T-helper 2 cell treated with Interferon-gamma antibody and Interleukin-4, amounts not matched to agents 5 μg/mL and 100 μg/mL, for 36 hours (primary cell): ENCODE measurements at places on chromosomes 4 and X.

- no peak for DNase-seq
Observed at GRCh38 chr4:2142630-2143427, 83.7 kb downstream of the NAT8L start.

DNA sequence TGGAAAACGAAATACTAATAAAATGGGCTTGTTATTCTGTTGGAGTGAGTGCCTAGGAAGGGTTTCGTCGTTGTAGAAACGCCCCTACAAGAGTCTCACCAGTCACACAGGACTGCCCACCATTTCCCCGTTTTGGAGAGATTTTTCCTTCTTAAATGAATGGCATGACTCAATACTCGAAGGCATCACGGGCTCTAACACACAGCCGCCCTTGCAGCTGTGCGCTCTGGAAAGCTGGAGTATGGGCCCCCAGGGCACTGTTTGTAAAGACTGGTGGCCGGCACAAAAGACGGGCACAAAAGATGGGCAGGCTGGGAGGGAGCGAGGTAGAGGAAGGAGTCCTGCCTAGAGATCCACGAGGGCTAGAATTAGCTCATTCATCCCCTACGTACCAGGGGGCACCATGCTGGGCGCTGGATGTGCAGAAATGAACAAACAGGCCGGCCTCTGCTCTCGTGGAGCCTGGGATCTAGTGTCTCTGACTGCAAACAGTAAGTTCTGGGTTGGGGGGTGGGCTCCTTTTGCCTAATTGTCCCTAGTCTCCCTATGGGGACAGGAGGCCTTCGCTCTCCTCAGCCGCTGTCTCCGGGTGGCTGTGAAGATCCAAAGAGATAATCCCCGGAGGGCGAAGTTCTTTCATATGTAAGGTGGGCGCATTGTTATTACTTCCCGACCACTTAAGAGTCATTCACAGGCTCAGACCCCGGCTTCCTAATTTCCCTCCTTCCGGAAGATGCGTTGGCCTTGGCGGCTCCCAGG lies 1.0 kb upstream of the SFRP2 start:
- DNase-seq: no peak

DNA sequence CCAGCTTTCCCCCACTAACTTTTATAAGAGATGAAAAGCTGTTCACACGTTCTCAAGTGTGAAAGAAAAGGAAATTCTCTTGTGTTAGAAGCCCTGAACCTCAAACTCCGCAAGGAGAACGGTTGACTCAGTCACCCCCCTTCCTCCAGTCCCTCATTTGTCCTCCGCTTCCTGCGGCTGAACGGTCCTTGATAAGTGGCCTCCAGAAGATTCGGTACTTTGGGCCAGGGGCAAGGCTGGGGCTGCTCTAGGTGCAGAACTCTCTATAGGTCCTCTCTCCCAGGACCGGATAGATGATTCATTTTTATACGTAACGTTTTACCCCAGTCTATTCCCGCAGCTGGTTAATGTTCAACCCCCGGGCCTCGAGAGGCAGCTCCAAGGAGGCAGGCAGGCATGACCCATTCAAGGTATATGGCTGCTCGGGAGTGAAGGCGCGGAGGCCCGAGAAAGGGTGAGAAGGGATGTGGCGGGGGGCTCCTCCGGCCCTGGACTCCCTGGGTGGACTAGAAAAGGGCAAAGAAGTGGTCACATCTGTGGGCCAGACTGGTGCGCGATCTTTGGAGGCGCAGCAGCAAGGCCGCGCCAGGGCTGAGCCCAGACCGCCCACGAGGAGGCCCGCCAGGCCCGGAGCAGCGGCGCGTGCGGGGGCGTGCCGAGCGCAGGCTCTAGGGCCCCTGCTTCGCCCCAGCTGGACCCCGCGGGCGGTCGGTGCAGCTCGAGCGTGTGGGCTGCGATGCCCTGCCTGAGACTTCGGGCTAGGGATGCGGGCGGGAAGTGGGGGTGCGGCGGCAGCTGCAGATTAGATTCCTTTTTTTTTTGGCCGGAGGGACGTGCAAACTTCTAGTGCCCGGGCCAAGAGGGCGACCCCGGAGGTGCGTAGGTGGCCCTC lies 11.7 kb downstream of the PITX2 start:
- no peak for DNase-seq

GRCh38 chrX:134419784-134420183 lies 40.2 kb upstream of the HPRT1 start:
- DNase-seq: no peak

DNA sequence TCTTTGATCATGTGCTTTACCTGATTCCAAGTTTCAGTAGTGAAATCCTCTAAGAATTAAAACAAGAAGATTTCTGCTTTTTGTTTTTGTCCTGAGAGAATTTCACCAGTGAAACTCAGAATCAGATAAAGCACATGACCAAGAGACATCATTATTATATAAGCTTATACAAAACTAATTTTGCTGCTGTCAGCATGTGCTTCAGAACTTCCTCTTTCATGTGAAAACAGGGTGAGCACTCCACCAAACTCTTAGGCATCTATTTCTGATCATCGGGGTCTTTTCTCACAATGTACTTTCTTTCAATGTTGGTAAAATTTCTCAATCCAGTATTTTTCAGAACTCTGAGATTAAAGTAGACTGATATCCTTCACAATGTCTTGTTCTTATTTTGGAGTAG lies 152.1 kb downstream of the SLC39A8 start:
- no peak for DNase-seq

DNA sequence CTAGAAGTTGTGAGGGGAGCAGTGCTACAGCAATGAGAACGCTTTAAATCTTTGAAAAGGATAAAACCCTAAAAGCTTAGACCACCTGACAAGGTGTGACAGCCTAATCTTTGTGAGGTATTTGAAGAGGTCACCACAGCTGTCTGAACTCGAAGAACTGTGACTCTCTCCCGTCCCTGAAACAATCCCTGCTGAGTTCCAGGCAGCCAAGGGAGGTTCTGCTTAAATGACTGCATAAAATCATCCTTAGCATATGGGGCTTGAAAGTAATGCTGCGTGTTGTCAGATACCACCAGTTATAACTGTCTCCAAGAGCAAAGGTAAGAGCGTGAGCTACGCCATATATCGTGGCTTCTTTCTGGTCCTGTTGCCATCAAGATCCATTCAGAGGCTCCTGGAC lies 696.3 kb downstream of the PCDH7 start:
- no peak for DNase-seq

- no peak for DNase-seq
Observed at GRCh38 chr4:186695392-186695791, 28.3 kb downstream of the FAT1 start.
